ENCODE measurements at places on chromosomes 11 and 22.

GRCh38 chr11:104432981-104433380 lies 269.0 kb upstream of the PDGFD start:
- DNase-seq: no peak

- DNase-seq: no peak
Observed at GRCh38 chr22:19289475-19290161, 1.9 kb downstream of the CLTCL1 start.

DNA sequence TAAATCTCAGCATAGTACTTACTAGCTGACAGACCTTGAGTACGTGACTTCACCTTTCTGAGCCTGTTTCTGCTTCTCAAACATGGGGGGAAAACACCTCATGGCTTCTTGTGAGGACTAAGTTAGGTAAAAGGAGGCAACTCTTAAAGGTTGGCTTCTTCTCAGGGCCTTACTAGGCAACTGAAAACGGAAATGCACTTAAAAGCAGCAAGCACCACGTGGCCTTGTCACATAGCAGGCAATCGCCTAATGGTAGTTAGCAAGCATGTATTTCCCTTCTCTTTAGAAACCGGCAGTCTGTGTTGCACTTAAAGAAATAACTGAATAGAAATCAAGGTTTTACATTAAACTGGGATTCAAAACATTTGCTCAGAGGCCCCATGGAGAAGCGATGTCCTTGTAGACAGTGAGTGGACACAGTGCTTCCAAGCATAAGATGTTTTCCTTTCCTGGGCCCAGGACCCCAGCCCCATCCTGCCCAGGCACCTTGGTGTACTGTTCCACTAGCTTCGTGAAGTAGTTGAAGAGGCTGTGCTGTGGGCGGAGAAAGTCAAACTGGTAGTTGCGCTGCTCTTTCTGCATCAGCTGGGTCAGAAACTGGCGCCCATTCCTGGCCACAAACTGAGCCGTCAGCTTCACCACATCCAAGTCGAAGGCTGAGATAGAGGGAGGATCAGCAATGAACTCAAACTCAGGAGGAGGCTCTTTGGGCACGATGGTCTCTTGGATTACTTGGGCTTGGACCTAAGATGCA lies 12.1 kb downstream of the SF3A1 start:
- DNase-seq: no peak

- no peak for DNase-seq
Observed at GRCh38 chr11:27395556-27396258, 32.7 kb upstream of the CCDC34 start.

DNA sequence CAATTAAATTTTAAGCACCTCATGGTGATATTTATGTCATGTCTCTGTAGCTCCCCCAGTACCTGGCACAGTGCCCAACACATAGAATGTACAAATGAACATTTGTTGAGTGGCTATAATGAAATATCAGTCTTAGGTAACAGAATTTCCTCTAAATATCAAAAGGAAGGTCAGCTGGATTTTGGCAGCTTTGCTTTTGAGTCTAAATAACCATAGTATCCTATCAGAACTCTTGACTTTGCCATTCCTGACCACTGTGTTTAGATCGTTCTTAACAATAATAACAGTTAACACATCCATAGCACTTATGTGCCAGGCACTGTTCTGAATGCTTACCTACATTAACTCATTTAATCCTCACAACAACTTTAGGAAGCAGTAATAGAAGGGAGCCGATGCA lies 26.6 kb downstream of the TMEM123 start:
- DNase-seq: no peak

DNA sequence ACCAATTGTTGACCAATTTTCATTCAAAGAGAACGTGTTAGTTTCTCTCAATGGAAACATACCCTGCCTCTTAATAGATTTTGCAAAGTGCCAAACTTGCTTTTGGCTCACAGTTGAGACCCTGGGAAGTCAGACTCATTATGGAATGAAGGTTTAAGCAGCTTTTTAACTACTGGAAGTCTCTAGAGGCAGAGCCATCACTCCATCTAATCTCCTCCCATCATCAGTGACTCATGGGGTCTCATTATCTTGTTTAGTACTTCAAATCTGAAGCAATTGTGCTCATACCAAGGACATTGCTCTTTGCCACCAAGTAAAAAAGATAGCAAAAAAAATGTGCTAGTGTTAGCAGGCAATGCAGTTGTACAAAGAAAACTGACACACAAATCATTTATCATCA lies 537.1 kb upstream of the LRRC4C start:
- DNase-seq: no peak

GRCh38 chr11:64675450-64676260 lies 47.3 kb downstream of the NRXN2 start:
- no peak for DNase-seq

DNA sequence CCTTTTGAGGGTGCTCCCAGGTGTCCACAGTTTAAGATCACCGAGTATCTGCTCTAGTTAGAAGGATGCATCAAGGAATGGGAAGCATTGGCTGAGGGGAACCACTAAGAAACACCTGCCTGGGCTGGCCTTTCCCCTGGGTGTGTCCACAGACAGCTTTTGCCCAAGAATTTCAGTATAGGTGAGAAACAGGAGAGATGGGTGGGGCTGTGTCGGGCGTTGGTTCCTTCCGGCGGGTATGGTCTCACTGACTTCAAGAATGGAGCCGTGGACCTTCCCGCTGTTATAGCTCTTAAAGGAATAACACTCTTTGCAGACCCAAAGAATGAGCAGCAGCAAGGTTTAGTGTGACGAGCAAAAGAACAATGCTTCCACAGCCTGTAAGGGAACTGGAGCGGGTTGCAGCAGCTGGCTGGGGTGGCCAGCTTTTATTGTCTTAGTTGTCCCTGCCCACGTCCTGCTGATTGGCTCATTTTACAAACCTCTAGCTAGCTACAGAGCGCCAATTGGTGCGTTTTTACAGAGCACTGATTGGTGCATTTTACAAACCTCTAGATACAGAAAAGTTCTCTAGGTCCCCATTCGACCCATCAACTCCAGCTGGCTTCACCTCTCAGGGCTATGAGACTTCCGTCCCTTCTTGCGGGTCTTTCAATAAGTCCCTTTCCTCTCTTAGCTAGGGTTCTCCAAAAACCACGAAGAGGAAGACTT lies 2.4 kb downstream of the FADS1 start:
- peak; percentile 30 for DNase-seq

- DNase-seq: no peak
Observed at GRCh38 chr11:74417379-74417804, 19.2 kb upstream of the PGM2L1 start.

Measured in GF-D8 (cell line).